ENCODE measurements at places on chromosomes 1 and 21.
A peak's percentile ranks its signal among the peaks of the same experiment; 100 is the strongest.

GRCh38 chr1:236156512-236157208, 14.3 kb downstream of the GPR137B start:
- peak; percentile 53 for DNase-seq

- DNase-seq: no peak
These were observed 8.1 kb upstream of the INAVA start for GRCh38 chr1:200886594-200886993.

DNA sequence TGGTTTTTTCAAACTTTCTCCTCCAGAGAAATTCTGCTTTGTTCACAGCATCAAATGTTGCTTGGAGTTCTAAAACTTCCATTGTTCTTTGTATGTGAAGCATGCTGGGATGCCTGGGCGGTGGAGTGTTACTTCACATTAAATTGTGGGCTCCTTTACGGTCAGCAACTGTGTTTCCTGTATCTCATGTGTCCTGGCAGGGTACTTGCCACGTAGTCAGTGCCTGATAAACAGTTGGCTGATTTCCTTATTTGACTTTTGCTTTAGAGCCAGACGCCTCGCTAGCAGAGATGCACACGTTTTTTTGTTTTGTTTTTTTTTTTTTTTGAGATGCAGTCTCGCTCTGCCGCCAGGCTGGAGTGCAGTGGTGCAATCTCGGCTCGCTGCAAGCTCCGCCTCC, 96.7 kb downstream of the UCK2 start:
- no peak for DNase-seq

- no peak for DNase-seq
These were observed 28.4 kb downstream of the RRP1B start for GRCh38 chr21:43687566-43688399.
